ENCODE measurements at places on chromosomes 4 and X.

DNA sequence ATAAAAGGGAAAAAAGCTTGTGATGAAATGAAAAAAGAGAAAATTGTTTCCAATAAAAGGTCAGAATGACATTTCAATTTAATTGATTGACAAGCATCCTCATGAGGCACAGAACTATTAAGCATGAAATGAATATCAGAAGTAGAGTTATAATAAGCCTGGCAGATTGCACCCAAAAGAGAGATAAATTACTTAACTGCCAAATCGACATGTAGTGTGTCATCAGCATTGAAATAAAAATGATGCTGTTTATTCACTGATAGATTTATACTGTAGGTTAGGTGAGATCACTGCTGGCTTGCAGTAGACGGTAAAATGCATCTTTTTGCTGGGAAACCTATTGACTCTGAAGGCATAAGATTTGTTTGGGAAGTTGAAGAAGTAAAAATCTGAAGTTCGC, 507.2 kb downstream of the FSTL5 start:
- DNase-seq: no peak

GRCh38 chr4:178339769-178340168, 897.5 kb upstream of the AGA start:
- DNase-seq: no peak

GRCh38 chrX:120664081-120664480, 34.2 kb upstream of the C1GALT1C1 start:
- DNase-seq: no peak

GRCh38 chr4:94452476-94453371, 982 bp downstream of the PDLIM5 start:
- peak; percentile 80 for DNase-seq

- no peak for DNase-seq
Measured at GRCh38 chrX:12309040-12309743, 170.9 kb downstream of the FRMPD4 start.

DNA sequence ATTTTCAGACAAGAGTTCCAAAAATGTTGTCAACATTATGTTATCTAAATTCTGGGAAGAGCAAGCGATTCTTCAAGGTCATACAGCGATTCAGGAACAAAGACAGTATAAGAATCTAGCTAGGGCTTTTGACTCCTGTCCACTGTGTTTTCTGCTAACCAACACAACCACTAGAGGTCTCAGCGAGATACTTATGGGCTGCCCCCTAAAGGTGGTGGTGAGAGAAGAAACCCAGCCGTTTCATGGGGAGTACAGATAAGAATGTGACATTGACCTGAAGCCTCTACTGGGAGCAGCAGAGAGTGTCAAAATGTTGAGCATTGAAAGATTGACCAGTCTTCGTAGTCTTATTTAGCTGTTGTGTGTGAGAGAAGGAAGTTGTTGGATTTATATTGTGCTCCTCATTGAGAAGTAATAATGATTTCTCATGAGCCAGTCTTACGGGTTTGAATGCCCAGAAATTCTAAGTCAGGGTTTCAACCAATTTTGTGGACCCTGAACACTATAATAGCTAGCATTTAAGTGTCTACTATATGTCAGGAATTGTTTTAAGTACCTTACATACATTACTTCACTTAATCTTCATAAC, 168.3 kb downstream of the SPRY1 start:
- no peak for DNase-seq

DNA sequence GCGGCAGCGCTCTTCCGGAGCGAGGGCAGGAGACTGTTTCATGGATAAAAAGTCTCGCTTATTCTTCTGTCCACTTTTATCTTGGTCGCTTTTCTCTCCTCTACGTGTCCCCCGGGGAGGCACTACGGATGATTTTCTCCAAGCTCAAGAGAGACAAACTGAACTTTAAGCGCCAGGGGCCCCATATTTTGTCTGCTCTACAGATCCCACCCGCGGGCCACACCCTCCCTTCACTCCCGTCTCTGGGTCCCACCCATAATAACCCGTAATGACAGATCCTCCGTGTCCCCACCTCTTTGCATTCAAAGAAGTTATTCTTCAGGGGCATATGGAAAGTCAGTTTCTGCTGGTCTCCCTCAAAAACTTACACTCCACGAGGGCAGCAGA, at the start of gene CORIN:
TSS of gene CORIN (minus strand) at position 160 of the 387 bp plus-strand sequence. CDS start at position 42, 118 bp downstream.
- DNase-seq: no peak

- DNase-seq: no peak
Measured at GRCh38 chrX:46665232-46666152, 91.9 kb downstream of the CHST7 start.

GRCh38 chrX:11193035-11193469, 81.9 kb downstream of the HCCS start:
- DNase-seq: no peak

GRCh38 chr4:730511-730910, 24.9 kb downstream of the PCGF3 start:
- no peak for DNase-seq

GRCh38 chr4:6703786-6704185, 5.9 kb downstream of the MRFAP1L1 start:
- DNase-seq: no peak

DNA sequence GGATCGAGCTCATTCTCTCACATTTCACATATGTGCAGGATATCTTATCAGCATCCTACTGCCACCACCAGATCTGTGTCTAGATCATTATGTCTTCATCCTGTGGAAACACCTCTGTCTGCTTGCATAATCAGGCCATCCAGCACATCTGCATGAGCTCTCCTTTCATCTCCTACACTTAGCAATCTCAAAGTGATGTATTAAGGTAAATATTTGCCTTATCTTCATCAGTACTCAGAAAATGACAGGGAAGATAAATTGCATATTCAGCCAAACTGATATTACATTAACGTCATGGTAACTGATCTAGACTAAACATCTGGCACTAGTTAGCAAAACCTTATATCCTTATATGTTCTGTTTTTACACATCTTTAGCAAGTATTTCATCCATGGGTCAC, 207.3 kb upstream of the PABPC4L start:
- no peak for DNase-seq

- DNase-seq: no peak
Measured at GRCh38 chr4:78788007-78788889, 12.1 kb downstream of the BMP2K start.

DNA sequence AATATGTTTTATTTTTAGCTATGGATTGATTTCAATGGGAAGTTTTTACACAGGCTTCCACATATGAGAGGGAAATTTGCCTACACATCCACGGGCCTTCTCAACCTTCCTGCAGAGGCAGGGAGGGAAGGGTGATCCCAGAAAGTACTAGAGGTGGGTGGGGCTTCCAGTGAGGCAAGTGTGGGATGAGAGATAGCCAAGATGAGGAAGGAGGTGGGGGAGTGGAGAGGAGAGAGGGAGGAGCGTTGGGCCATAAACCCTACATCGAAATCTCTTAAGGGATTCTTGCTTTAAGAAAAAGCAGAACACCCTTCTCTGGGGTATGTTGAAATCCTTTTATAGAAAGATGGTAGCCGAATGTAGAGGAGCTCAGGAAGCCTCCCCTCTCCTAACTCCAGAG, 19.0 kb downstream of the NKX6-1 start:
- DNase-seq: no peak

DNA sequence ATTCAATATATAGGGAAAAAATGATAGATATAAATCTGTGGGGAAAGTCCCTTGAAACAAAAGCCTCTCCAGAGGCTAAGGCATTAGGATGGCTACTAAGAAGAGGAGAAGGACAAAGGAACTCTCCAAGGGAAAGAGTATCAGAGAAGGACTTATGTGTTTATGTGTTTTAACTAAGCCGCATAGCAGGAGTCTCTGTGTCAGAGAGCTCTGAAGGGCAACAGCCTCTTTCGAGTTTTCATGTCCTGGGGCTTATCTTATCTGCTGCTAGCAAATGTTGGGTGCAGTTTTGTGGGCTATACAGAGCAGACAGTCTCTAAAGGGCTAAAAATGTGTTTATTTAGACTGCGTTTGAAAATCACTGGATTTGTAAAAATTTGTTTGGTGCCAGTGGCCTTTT, 1145.6 kb upstream of the DIAPH2 start:
- no peak for DNase-seq

GRCh38 chr4:99156992-99157391, 12.9 kb upstream of the ADH4 start:
- DNase-seq: no peak

Data from right forelimb (tissue), 1 donor.